KG1 (cell line): ENCODE measurements at places on chromosomes 2 and 18.

DNA sequence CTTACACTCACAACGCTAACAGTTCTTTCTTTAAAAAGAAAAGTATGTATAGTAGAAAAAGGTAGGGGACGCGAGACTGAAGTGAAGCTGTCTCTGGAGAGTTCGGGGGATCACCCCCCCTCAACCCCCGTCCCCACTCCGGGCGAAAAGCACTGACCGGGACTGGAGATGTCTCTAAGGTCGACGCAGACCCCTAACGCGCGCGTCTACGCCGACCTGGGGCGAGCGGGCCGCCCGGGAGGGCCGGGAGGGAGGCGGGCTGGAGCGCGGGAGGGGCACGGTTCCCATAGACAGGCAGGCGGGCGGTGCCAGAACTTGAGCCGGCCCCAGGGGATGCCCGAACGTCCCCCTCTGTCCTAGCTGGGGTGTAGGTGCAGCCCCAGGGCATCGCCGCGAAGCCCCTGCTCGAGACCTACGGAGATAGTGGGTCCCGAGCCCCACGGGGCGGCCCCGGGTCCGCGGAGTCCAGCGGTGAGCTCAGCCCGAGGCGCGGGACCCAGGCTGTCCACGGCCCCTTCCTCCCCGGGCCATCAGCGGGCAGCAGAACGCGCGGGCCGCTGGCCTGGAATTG lies 82.2 kb downstream of the CHRNA1 start:
- DNase-seq, result no peak

DNA sequence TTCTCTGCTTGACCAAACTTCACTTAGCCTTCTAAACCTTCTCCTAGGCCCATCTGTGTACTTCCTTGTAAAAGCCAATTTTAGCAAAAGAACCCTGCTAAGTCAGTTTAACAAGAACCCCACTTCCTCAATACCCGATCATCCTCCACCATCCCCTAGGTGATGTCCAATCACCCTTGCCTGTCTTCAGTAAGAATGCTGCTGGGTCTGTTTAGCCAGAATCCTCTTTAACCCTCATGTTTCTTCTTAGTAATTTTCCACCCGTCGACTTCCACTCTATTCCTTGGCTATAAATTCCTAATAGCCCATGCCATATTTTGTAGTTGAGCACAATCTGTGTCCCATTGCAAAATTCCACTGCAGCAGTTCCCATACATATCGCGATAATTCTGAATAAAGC lies 780.0 kb upstream of the RAB6C start:
- no peak for DNase-seq

DNA sequence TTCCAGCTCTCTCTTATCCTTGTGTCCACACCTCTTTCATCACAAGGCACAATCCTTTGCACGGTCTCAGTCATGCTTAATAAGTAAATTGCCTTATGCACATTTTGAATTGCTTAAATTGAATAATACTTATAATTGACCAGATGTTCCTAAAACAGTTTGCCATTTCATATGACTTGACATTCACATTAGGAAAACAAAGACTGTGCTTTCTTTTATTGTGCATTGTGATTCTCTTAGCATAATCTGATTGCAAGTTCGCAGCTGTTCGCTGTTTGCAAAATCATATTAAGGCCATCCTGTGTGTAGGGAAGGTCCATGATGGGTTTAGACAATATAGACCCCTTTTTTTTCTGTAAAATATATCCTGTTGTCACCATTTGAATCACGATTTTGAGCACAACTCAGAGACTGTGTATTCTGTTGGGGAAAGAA lies 75.6 kb downstream of the RNF144A start:
- DNase-seq, result no peak

DNA sequence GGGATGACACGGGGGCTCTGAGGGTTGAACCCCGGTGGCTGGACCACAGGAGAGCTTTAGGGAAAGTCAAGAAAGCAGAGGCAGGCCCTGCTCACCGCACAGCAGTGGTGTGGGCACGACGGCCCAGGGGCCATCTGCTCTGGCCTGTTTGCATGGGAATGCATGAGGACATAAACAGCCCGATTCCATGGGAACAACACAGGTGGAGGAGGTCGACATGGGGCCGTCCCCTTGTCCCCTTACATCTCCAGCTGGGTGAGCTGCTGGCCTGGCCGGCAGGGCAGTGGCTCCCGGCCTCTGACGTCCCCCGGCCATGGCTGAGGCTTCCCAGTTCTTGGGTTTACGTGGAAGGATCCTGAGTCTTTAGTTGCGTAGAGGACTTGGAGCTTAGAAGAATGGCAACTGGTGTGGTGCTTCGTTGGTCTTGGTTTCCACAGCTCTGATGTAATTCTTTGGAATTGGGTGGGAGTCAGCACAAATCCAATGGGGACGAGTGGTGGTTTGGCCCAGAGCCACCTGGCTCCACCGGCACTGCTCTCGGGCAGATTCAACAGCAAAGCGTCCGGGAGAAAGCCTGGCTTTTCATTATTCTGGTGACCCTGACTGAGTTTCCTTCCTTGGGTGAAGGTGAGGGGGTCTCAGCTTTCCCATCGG lies 98.3 kb upstream of the HDAC4 start:
- DNase-seq, result no peak

DNA sequence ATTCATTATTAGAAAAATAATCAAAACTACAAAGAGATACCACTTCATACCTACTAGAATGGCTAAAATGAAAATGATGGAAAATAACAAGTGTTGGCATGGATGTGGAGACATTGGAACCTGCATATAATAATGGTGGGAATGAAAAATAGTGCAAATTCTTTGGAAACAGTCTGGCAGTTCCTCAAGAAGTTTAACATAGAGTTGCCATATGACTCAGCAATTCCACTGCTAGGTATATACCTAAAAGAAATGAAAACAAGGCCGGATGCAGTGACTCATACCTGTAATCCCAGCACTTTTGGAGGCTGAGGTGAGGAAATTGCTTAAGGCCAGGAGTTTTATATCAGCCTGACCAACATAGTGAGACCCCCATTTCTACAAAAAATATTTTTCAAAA lies 41.6 kb upstream of the ACYP2 start:
- DNase-seq, result no peak

DNA sequence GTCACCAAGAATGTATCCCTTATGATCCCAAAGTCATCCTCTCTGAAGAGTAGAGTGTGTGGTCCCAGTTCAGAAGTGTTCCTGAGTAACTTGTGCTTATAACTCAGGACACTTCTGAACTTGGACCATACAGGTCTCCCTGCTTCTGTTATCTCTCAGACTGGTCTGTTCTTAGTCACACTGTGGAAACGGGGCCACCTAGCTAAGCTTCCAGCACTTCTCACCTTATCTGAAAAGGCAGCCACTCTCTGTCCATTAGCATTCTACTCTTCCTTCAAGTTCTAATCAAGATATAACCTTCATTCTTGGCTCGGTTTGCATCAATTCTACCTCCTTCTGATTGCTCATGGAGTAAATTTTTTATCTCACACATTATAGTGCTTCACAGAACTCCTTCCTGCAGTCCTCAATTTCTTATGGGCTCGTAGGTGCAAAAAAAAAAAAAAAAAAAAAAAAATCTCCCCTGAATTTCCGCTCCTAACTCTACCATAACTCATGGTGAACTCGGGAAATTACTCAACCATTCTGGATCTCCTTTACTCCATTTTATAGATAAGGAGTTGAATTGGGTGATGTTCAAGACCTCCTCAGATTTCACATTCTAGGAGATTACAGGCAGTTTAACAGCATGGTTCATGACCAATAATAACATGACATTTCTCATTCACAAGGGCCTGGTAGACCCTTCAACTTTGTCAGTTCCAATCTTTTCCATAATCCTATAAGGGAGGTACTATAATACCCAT lies 108.4 kb downstream of the TACR1 start:
- DNase-seq, result no peak

DNA sequence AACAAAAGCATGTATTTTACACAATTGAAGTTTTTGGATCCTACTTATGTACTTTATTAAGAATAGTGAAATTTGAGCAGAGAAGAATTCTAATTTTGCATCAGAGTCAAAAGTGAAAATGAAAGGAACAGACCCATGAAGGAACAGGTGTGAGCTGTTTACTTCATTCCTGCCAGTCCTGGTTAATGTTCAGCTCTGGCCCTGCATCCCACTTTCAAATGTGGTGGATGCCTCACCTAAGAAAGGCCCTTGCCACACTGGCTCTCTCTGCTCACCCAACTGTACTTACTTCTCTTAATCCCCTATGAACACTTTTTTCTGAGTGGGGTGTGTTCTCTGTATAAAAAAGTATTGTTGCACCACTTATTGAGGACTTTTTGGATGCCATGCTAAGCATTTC lies 22.2 kb downstream of the FAM110C start:
- DNase-seq, result no peak

DNA sequence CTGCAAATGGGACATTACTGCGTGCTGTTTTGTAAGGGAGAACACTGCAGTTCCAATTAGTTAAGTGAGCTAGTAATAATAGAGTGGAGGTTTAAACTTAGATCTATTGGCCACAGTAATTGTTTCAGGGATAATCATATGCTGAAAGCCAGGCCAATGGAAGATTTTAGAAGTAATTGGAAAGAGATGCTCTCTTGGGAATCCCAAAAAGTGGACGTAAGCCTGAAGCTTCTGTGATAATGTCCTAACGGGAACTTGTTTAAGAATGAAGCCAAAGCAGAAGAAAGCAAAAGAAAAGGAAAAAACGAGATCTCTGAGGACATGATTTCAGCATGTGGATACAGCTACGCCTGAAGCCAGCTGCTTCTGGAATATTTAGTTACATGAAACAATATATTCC lies 594.6 kb downstream of the SLC4A3 start:
- DNase-seq, result no peak

DNA sequence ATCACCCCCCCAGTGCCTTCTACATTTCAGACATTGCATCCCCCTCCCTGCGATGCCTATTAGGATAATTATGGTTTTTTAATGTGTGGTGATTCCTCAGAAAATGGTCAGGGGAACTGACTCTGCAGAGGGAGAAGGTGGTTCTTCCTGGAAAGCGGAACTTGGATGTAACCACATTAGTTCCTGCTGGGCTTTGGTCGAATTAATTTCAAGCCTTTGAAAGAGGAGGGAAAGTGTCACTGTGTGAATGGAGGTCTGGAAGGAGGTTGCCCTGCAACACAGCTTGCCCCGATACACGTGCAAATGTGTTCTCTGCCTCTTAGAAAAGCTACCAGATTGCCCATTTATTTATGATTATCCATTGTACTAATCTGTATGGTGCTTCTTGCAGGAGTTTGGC lies 63.2 kb upstream of the TPO start:
- DNase-seq, result no peak

GRCh38 chr2:162215162-162215561 lies 28.1 kb downstream of the FAP start:
- no peak for DNase-seq

- no peak for DNase-seq
Observed at GRCh38 chr2:229784791-229785190, 70.4 kb upstream of the DNER start.

GRCh38 chr2:231684314-231685223 lies 23.8 kb upstream of the PTMA start:
- no peak for DNase-seq

- DNase-seq, result no peak
Observed at GRCh38 chr2:226118471-226119429, 680.9 kb downstream of the IRS1 start.

DNA sequence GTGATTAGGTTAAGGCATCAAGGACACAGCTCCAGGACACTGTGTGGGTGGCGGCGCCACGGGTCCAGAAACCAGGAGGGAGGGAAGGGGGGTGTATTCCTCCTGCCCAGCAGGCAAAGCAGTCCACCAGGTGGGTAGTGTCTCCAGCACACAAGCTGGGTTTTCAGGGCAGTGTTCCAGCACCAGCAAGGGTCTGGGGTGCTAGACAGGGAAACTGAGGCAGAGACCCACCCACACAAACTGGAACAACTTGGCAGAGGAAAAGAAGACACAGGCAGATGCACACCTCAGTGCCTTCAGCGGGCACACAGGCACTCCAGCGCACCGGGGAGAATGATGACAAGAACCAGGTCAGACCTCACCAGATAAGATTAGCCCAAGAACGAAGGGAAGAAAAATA lies 28.4 kb upstream of the GNAL start:
- no peak for DNase-seq

- no peak for DNase-seq
Observed at GRCh38 chr18:79540161-79540903, 139.3 kb upstream of the CTDP1 start.

DNA sequence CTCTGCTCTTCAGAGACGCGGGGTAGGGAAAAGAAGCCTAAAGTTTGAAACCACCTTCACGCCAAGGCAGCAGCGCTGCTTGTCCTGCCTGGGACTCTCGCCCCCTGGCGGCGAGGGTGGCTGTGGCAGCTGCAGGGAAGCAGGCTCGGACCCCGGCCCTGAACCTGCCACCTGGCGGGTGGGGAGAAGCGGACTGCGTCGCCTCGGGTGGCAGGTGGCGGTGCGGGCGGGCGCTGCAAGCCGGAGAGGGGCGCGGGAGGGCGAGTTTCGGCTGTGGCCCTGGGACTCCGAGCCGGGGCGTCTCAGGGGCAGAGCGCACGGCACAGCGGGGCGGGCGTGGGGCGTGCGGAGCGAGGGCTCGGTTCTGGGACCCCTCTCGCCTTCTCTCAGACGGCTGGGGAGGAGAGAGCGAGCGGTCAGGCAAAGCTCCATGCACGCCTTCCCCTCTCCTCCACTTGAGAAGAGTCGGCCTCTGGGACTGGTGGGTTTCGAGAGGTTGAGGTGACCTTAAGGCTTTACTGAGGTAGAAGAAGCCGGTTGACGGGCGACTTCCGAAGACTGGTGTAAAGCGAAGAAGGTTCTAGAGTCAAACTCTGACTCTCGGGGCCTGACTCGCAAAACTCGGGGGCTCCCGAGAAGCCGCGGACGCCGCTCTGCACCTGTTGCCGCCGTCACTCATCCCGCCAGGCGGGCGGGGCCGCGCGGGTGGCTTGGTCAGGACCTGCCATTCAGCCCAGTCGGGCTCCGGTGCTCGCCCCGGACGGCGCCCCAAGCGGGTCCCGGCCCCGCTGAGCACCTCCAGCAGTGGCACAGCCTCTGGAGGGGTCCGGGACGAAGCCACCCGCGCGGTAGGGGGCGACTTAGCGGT lies 1.1 kb upstream of the BOLL start:
- DNase-seq, result no peak

DNA sequence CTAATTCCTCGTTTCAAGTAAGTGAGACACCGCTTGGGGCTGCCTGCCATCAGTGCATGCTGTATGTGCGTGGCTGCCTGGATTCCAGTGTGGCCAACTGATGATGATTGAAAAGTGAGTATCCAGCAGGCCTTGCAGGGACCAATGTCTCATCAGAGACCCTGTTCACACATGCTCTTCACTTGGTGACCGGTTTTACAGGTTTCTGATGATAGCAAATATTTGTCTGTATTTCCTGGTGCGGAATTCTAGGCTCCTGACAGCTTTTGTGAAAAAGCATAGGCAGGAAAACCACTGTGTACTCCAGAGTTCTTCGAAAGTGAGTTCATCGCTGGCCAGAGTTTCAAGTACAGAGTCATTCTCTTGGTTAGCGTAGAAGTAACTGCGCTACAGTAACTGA lies 13.8 kb upstream of the YWHAQ start:
- no peak for DNase-seq

GRCh38 chr2:51000849-51001617 lies 30.9 kb downstream of the NRXN1 start:
- DNase-seq, result no peak

- no peak for DNase-seq
Observed at GRCh38 chr2:23127465-23127864, 257.5 kb upstream of the KLHL29 start.
